ENCODE measurements at places on chromosomes 6 and 20.

GRCh38 chr6:66866801-66867200 lies 1159.8 kb upstream of the EYS start:
- no peak for DNase-seq

DNA sequence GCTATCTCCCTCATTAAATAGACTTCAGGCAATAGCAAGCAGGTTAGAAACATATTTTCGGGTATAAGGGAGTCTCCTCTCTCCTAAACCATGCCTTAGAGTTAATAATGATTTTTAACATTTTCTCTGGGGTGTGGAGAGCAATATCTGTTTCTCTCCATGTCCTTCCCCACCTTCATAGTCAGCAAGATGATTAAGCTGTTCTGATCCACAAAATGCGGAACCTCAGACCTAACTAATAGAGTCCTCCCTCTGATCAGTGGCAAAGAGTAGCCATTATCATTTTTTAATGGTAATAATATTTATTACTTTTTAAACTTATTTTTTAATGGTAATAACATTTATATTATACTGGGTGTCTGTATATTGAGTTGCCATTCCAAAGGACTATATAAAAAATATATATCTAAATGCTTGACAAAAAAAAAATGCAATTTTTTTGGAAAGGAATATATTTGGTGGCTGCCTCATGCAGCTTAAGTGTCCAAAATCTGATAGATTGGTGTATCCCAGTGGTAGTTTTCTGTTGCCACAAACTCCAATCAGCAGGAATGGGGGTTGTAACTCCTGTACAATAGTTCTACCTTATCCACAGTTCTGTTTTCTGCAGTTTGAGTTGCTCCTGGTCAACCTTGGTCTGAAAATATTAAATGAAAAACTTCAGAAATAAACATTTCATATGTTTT lies 14.0 kb upstream of the BTN3A2 start:
- no peak for DNase-seq

- no peak for DNase-seq
Observed at GRCh38 chr20:58625585-58625984, 25.5 kb upstream of the STX16 start.

GRCh38 chr20:11850901-11851300 lies 66.8 kb upstream of the BTBD3 start:
- peak; percentile 31 for DNase-seq

DNA sequence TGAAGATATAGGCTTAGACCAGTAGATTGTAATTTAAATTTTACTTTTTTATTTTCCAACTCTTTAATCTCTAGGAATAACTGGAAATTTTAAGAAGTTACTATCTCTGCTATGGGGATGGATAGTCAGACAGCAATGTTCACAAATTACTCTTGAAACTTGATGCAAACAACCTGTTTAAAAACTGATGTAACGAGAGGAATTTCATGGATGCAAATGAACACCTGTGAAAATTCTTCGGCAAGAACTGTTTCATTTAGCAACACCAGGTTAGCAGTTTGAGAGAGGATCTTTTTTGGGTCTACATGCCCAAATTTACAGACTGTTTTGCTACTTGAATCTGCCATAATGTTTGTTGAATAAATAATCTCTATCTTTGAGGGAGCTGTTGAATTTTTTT lies 20.0 kb upstream of the RSPH3 start:
- DNase-seq = no peak

DNA sequence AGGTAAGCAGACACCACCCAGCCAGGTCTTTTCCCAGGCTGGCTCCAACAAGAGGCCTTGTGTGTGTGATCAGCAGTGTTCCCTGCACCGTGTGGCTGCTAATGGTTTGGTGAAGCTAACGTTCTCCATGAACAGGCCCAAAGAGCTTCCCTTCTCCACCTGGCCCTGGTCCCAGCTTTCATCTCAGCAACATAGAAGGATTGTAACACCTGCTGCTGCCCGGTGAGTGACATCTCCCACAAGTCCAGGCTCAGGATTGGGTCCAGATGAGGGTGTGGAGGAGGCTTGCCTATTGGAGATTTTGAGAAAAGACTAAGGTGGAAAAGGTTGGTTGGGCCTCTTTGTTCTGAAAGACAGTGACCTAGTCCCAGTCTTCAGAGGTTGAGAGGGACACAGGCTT lies 89.6 kb downstream of the TMEM242 start:
- DNase-seq = no peak
